Endothelial cell of umbilical vein (primary cell): ENCODE measurements at places on chromosomes 2 and 18. TPM values are rescaled to one million over a fixed set of nuclear protein-coding genes. Genes with fewer than 3 reads are reported as not detected.

TPO gene
- not detected in 2 replicates for total RNA-seq

PMAIP1 gene
- 11.9 and 13.5 TPM in 2 replicates for total RNA-seq

ACKR3 gene
- 24.0 and 31.1 TPM in 2 replicates for total RNA-seq

AQP12B gene
- total RNA-seq, result not detected in 2 replicates

SOX11 gene
- total RNA-seq, result not detected in 2 replicates
